ENCODE measurements at places on chromosomes 11 and 22. TPM values are rescaled to one million over a fixed set of nuclear protein-coding genes. Genes with fewer than 3 reads are reported as not detected.
A peak's percentile ranks its signal among the peaks of the same experiment; 100 is the strongest.

DNA sequence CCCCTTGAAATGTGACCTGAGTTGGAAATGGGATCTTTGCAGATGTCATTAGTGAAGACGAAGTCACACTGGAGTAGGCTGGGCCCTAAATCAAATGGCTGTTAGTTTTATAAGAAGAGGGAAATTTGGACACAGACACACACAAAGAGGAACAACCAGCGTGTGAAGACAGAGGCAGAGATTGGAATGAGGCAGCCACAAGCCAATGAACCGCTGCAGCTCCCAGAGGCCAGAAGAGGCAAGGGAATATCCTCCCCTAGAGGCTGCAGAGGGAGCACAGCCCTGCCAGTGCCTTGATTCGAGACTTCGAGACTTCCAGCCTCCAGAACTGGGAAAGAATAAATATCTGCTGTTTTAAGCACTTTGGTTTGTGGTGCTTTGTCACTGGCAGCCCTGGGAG, 484.5 kb downstream of the MN1 start:
- DNase-seq = no peak

GRCh38 chr11:66847461-66848232, 4.4 kb downstream of the RCE1 start:
- no peak for DNase-seq

DNA sequence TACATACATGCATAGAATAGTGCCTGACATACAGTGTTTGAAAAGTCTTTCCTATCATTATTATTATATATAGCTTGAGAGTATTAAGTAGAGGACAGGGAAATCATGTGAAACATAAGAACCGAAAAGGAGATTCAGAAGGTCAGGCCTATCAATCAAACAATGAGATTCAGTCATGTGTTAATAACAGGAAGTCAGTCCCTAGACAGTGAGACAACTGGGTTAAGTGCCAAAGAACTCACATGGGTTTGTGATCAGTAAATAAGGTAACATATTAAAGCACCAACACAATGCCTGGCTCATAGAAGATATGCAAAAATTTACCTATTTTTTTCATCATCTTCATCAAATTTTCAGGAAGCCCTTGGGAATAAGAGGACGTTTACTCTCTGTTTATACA, 174.3 kb upstream of the FAT3 start:
- no peak for DNase-seq

DNA sequence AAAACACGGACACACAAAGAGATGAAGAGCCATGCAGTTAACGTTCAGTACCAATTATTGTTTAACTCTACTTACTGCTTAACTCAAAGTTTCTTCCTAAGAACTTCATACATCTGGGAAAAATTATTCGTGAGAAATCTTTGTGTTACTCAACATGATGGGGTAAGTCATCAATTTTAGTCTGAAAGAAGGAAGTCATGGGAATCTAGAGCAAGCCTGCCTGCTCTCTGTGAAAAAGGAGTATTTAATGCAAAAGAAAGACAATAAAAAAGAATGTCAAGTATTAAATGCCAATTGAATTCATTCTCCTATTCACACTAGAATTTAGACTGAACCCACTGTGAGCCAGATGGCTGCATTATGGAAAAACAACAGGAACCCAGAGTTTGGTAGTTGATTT, 16.0 kb downstream of the TMEM123 start:
- DNase-seq = no peak

DNA sequence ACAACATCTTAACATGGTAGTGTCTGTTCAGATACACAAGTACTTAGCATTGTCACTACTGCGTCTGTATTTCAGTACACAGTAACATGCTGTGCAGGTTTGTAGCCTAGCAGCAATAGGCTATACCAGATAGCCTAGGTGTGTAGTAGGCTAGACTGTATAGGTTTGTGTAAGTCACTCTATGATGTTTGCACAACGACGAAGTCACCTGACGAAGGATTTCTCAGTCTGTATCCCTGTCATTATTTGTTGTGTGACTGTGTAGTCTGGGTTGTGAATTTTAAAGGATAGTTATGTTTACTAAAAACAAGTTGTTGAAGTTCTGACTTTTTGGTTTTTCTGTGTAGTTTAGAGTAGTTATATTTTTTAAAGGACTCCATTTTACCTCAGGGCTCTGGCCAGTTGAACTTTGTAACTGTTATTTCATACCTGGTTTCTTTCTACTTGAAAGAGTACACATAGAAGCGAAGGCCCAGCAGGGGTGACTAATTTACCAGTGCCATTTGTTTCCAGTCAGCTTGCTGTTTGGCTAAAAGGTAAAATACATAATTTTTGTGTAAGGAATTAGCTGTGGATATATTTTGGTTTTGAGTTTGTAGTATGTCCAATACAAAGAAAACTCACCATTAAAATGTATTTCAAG, 72.3 kb downstream of the PPP6R3 start:
- no peak for DNase-seq

- DNase-seq = no peak
Measured at GRCh38 chr11:69804769-69805508, 14.3 kb downstream of the FGF3 start.

DNA sequence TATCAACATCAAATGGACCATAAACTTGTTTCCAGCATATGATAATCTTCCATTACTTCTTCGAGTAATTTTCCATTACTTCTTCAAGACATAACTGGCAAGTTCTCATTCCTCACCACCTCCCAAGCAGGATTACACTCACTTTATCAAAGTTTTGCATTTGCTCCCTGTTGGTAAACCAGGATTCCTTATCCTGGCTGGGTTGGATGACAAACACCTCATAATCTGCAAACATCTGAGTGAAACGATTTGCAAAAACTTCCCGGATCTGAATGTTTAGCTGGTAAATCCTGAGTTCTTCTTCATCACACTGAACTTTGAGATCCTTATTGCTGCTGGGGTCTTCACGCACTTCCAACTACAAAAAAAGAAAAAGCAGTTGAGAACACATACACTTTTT, 86.4 kb downstream of the DENND5A start:
- DNase-seq = no peak

GRCh38 chr11:93528757-93529645, 14.2 kb downstream of the SMCO4 start:
- no peak for DNase-seq

- DNase-seq = no peak
Measured at GRCh38 chr22:38968801-38969200, 11.4 kb downstream of the APOBEC3A start.

DNA sequence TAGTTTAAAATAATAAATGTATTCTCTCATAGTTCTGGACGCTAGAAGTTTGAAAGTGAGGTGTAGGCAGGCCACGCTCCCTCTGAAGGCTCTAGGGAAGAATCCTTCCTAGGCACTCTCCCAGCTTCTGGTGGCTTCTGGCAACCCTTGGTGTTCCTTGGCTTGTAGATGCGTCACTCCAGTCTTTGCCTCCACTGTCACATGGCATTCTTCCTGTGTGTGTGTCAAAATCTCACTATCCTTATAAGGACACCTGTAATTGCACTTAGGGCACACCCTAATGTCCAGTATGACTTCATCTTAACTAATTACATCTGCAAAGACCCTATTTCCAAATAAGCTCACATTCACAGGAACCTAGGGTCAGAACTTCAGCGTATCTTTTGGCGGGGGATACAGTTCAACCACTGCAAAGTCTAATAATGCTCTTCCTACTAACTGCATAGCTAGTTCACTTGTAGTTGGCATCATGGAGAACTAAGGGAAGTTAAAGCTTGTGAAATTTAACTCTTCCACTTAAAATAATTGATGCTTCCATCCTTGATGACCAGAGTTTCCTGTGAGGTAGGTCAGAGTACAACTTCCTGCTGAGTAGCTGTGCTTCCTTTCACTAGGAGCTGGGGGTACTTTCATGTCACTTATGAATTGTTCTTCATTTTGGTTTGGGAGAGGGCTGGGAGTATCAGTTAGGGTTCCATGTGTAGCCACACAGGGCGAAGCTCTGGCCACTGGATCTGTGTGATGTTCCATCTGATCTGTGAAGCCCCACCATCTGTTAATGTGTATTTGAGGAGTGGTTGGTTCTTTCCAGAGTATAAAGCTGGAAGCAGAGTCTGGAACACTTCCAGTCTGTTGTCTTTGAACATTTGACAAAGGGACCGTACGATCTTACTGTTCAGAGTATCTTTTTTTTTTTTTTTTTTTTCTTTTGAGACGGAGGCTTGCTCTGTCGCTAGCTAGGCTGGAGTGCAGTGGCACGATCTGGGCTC, 10.5 kb downstream of the YWHAH start:
- DNase-seq = no peak

- DNase-seq = no peak
Measured at GRCh38 chr11:68379206-68379605, 66.8 kb downstream of the LRP5 start.

- no peak for DNase-seq
Measured at GRCh38 chr11:6433998-6434660, 6.7 kb downstream of the HPX start.

DNA sequence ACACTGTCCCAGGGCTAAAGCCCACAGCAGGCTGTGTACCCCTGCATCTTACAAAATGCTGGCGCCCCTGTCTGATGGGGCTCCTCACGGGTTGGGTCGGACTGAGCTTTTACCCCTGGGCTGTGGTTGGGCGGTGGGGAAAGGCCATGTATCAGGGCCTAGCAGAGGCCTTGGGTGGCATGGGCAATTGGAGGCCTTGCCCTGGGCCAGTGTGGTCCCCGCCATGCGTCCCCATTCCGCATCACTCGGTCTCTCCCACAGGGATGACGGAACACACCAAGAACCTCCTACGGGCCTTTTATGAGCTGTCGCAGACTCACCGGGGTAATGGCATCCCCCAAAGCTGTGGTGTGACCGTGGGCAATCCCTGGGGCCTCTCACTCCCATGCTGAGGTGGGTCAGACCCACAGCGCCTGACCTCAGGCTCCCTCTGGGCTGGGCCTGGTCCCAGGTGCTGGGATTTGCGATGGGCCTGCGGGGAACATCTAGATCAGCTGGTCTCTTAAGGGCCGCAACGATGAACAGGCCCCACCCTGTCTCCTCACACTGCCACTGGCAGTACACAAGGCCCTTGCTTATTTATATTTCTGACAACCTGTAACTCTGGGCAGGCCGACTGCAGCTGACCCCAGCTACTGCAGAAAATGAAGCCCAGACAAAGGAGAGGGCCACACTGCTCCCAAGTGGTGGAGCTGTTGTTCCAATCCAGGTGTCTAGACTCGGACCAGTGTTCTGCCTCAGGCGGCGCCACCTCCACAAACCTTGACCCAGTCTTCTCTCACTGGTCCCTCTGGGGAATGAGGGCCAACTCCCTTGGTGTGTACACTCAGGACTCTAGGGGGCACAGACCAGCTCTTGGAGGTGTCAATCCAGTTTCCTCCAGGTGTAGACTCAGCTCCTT, 12.3 kb downstream of the SLC16A8 start:
- no peak for DNase-seq

DNA sequence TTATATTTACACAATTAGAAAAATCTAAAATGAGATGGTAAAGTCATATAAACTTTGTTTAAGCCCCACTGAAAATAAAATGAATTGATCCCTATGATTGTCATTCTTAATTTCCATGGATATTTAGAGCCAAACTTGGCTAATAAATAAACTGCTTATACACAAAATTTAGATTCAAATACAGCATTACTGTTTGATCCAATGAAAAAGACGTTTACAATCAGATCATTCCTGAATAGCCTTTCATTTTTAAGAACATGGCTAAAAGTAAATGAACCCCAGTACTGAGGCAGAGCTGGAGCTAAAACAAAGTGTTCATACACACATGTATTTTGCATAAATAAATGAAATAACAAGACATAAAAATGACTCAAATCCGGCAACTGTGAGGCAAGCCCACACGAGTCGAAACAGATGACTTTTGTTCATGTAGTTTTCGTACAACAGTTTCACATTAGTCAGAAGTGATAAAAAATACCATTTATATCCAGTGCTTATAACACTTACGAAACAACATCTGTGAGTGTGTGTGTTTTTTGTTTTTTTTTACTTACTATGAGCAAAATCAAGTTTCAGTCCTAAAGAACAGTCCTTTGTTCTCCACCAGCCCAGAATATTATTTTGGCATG, 386.5 kb downstream of the SOX6 start:
- peak; percentile 97 for DNase-seq

DNA sequence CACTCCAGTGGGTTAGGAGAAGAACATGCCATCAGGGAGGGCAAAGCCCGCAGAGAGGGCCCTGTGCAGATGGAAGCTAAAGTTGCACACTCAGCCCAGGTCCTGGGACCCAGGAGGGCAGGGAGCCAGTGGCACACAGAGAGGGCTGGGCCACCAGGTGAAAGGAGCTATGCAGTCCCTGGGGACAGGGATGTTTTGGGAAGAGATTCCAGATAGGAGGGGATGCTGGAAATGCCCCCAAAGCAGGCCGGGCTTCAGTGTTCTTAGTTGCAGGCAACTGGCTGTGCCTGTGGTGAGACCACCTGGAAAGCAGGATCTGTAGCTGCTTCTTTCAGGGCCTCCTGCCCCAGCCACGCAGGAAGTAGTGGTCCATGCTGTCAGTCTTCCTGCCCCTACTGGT, 19.6 kb downstream of the ANKK1 start:
- no peak for DNase-seq

Gene SLC16A8
- total RNA-seq = not detected

Gene ANO1
- total RNA-seq = 181 TPM

Gene COPB1
- total RNA-seq = 119 TPM

Gene EMID1
- not detected for total RNA-seq

Gene OSBPL5
- total RNA-seq = 24.8 TPM

Gene TRIM51
- total RNA-seq = not detected

Gene CARD18
- 3.5 TPM for total RNA-seq
